ENCODE measurements at places on chromosomes 12 and 14.

GRCh38 chr12:8779862-8780261 is 42.6 kb upstream of the A2ML1 start:
- no peak for DNase-seq

DNA sequence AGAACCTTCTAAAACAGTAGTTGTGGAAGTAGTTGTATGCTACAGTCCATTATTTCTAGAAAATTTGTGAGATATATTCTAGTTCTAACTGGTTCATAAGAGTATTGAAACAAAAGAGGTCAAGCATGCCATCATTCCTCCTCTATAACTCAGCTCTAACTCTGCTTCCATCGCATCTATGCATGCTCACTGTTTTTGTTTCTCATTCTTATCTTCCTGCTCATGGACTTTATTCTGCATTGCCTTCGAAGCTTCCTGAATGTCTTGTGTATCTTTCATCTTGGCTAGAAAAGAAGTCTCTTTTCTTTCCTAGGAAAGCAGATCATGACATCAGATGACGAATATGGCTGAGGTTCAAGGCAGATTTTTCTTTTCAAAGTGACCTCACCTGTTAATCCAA is 402 bp downstream of the LMNTD1 start:
- no peak for DNase-seq

DNA sequence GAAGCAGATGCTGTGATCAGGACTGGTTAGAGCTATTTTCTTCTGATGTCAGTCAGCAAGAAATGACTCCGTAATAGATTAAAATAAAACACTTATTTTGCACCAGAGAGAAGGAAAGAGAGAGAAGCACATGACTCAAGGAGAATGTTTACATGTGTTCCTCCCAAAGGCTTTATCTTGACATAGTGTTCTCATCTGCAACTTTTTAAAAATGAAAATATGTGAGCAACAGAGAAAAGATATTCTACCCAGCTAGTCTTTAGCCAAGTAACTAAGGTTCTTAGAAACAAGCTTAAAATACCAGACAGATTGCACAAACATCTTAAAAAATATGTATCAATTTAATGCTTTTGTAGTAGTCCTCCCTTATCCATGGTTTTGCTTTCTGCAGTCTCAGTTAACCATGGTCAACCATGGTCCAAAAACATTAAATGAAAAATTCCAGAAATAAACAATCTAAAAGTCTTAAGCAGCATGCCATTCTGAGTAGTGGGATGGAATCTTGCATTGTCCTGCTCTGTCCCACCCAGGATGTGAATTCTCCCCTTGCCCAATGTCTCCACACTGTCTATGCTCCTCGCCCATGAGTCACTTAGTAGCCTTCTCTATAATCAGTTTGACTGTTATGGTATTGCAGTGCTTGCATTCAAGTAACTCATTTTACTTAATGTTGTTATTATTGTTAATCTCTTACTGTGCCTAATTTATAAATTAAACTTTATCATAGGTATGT is 9.9 kb downstream of the SERPINA10 start:
- no peak for DNase-seq

GRCh38 chr14:65354715-65355114 is 57.8 kb upstream of the FUT8 start:
- no peak for DNase-seq

GRCh38 chr12:92404259-92404894 is 258.7 kb upstream of the BTG1 start:
- DNase-seq, result no peak

GRCh38 chr14:74364271-74364880 is 16.1 kb downstream of the VRTN start:
- DNase-seq, result no peak
